Stimulated activated CD4-positive, alpha-beta T cell treated with anti-CD3 and anti-CD28 coated beads, Interleukin-12 subunit alpha, Interleukin-12 subunit beta, amount 100 ng/mL, for 4 hours (primary cell): ENCODE measurements at places on chromosomes 16 and 17.

- no peak for DNase-seq
These were observed 8.5 kb downstream of the KRT37 start for GRCh38 chr17:41415833-41416335.

DNA sequence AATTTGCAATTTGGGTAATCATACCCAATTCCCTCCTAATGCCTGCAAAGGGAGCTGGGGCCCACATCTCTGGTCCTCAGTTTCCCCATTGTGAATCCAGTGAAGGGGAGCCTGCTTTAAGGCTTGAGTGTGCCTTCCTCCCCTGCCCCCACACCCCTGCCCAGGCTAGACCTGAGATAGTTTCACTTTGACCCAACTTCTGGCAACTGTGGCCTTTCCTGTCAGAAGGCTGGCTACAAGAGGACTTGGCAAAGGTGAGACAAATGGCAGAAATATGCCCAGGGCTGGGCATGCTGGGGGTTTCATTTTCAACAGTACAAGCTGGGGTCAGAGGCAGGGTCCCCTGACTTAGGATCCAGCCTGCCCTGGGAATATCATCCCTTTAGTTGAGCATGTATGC, 10.0 kb downstream of the SOCS1 start:
- no peak for DNase-seq

DNA sequence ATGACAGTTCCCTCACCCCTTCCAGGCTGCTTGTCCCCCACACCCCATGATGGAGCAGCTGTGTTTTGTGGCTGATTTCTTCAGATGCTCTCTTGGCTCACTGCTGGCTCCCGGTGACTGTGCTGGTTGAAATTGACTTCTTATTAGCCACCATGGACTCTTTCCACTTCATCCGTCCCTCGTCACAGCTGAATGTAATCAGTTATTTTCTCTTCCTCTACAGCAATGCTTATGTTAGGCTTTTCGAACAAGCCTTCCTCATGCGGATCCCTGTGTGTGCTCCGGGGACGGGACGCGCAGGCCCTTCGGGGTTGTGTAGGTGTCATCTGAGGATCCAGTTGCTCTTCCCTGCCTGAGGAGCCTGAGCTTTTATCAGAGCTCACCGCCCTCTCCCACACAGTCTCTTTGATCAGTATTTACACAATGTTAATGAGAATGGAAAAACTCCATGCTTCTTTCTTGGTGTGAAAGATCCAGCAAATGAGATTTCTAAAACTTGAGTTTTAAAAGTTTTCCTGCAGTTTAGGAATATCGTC, 87.5 kb downstream of the RPTOR start:
- no peak for DNase-seq

- no peak for DNase-seq
These were observed 22.0 kb upstream of the GINS2 start for GRCh38 chr16:85710732-85711131.

- DNase-seq, result no peak
These were observed 489.9 kb upstream of the CDH5 start for GRCh38 chr16:65876624-65877023.

DNA sequence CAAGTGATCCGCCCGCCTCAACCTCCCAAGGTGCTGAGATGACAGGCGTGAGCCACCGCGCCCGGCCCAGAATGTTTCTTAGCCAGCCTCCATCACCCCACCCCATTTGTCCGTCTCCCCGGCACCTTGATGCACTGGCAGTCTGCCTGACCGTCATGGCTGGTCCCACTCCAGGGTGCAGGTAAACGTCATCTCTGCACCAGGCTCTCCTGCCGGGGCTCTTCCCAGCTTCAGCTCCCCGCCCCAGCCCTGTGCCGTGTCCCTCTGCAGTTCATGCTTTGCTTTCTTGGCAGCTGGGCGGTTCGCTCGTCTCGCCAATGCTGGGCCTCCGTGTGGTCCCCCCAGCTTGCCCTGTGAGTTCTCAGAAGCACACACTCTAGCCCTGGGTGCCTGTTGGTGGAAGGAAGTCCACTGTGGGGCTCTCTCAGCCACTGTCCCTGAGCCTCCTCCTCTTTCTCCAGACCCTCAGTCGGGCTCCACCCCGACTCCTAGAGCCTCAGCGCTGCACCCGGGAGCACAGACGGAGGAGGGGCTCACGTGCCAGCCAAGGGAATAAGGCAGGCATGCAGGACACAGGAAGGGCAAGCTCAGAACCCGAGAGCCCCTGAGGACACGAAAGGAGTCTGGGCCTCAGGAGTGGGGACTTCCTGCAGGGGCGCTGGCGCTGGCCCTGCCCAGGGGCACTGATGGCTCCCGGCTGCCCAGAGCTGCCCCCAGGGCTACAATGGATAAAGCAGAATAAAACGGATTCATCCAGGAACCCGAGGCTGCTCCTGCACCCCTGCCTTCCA, 12.0 kb downstream of the HS3ST6 start:
- DNase-seq, result no peak

GRCh38 chr17:32486111-32486700, 587 bp upstream of the CDK5R1 start:
- DNase-seq, result peak; percentile 67

DNA sequence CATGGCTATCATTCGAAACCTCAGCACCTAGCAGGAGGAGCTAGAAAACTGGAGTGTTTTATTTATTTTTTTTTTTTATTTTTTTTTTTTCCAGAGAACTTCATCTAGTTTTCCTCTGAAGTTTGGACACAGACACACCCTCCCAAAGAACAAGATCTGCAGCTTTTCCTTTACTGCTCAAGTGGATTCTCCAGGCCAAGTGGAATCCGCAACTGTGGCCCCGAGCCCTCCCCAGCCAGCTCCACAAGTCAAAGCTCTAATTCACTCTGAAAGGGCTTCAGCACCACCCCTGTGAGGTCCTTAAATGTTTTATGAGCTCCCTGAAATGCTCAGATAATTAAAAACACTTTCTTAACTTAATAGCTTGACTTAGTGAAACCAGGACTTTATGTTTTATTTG, 332.1 kb upstream of the DYNLRB2 start:
- DNase-seq, result no peak

DNA sequence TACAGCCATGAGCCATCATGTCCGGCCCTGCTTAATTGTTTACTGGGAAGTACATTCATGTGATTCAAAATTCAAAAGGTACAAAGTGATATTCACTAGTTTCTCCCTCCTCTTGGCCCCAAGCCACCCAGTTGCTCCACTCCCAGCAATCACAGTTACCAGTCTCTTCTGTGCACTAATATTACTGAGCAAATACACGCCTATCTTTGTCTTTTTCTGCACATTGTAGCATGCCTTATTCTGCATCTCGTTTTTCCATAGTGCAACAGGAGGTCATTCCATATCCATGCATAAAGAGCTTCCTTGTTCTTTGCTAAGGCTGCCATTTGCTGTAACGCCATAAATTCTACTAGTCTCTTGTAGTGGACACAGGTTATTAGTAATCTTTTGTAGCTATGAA, 2.2 kb upstream of the ALOX15 start:
- DNase-seq, result no peak

- no peak for DNase-seq
These were observed 56.9 kb downstream of the ACSM2B start for GRCh38 chr16:20519231-20519630.

DNA sequence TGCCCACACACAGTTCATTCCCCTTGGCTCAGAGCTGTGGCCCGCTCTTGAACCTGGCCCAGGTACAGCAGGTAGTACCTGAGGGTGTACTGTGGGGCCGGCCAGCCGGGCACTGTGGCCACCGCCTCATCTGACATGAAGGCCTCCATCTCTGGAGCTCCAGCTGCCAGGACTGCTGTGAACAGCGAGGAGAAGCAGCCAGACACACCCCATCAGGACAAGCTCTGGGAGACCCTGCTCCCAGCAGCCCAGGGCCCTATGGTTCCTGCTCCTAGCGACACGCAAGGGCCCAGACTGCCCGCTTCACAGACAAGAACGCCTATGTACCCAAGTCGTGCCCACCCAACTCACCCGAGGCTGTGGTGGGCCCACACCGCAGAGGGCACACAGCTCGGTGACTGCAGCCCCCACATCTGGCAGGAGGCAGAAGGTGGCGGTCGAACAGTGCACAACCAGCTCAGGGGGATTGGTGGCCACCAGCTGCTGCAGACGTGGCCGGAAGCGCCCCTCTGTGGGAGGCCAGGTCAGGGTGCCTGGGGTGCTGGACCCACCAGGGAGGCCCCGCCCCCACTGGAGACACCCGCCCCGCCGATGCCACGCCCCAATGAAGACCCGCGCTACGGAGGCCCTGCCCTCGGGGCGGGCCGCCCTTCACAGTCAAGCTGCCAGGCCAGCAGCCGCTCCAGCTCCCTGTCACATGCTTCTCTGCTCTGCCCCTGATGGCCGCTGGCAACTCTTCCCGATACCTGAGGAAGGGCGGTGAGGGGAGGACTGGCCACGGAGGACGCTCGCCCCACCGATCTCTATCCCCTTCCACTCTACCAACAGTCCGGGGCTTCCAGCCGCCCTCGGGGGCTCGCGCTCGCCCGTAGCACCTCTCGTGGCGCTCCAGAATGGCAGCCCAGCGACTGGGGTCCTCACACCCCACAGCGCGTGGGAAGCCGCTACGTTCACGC, 1.1 kb upstream of the STUB1 start:
- peak; percentile 53 for DNase-seq

DNA sequence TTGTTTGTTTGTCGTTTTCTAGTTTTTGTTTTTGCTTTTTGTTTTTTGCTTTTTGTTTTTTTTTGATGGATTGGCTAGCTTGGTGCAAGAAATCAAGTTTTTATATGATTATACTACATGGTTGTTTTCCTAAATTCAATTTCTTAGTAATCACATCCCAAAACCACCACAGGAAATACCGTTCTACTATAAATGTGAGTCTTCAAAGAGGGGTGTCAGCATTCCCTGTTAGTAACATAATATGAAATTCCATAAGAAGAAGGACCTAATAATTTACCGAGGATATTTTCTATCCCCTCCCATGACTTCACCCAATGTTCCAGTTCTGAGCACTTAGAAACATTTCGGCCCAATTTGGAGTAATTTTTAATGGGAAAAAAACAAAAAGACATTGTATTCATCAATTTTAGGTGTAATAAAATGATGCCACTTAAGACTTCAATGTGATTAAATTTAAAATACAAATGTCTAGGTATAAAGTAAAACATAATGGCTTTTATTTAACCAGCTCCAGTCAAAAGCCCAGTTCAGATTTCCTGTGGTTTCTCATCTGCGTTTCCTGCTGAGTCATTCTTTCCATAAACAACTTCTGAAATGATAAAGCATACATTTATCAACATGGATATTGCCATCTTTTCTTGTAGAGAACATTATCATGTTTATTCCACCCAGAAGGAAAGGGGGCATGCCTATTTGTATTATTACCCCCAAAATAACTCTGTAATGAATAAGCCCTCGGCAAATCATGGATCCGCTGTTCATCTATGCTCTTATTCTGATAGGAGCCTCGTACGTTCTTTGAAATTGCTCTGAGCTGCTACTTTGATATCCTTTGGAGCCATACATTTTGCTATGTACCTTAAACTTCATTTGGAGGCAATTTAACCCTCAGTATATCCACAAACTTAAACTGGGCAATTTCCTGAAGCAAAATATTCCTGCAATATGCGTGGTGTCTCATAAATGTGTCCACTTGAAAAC, 28.1 kb downstream of the HSBP1 start:
- no peak for DNase-seq

DNA sequence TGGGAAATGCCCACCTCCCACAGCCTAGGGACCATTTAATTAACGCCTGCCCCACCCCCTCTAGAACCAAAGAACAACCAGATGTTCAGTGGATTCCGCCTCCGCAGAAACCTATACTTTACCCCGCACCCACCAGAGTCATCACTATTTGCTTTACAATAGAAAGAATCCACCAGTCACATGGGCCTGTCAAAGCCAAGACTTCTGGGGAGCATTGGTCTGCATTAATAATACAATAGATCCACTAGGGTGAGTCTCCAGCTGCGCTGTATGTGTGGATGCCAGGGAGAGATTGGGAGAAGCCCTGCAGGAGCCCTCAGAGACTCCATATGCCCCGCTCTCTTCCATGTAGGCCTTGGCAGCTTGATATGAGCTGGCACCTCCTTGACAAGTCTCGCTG, 31.3 kb downstream of the CLEC19A start:
- DNase-seq, result no peak

DNA sequence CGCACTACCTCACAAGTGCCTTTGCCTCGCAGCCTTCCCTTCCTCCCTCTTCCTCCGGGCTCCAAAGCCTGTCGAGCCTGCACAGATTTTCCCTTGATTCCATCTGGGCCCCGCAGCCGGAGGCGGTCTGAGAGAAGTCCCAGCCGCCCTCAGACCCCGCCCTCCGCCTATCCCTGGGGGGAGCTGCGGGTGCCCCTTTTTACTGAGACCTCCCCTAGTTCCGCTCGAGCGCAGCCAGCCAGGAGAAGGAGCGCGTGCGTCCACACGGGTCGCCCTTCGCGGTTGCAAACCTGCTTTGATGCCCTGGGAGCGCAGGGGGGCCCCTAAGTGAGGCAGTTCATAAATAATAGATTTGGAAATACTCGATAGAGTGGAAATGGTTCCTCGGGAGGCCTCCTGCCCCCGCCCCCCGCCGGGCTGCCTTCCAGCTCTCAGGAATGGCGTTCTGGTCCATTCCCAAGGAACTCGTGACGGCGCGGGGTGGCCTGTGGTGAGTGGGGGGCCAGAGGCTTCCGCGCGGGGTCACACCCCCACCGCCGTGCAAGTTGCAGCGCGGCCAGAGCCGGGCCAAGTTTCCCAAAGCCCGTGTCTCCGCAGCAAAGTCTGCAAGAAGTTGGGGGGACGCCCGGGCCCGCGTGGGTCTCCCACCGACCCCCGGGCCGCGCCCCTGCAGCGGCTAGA, 610 bp downstream of the C16orf74 start:
- DNase-seq, result no peak

DNA sequence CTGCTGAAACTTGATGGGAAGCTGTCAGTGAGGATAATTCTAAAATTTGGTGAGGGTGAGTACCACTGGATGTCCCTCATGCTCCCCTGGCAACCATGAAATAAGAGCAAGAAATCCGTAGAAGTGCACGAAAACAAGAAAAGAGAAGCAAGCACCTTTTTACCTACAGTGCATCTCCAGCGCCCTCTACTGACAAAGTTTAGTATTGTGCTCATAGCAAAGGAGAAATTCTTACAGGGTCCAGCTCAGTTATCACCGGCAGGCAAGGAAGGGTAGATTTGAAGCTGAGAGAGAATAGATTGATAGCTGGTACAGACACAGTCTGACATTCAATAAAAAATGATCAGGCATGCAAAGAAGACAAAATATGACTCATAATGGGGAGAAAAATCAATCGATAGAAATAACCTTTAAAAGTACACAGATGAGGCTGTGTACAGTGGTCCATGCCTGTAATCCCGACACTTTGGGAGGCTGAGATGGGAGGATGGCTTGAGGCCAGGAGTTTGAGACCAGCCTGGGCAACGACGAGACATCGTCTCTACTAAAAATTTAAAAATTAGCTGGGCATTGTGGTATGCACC, 28.3 kb upstream of the TEX2 start:
- no peak for DNase-seq
